ENCODE measurements at places on chromosomes 2 and 18.

DNA sequence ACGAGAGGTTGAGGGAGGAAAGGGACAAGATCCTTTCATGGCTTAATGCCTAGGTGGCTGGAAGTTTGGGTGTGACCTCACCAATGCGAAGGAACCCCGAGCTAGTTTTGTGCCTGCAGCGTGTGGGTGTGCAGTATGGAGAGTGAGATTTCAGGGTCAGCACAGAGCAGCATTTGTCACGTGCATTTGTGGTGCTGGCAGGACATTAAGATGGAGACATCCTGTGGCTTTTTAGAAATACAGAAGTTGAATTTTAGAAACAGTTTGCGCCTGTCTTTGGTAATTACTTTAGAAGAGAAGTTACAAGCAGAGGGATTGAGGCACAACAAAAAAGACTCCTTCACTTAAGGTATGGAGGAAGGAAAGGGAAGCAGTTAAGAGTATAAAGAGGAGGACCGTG is 258.2 kb upstream of the THUMPD2 start:
- DNase-seq, result no peak

DNA sequence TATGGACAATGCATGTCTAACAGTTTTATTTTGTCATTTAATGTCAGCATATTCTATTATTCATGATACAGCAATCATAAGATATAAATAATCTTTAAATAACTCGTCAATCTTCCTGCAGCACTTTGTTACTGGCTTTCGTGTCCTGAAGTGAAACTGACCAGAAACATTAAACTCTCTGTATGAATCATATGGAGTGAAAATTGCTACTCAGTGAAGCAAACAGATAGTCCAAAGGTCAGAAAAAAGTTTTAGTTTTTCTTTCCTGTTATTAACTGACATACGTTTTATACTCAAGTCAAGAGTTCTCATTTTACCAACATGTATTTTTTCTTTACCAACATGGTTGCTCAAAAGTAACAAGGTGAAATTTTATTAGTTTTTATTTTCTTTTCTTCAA is 106.8 kb upstream of the GALNT5 start:
- DNase-seq, result no peak

DNA sequence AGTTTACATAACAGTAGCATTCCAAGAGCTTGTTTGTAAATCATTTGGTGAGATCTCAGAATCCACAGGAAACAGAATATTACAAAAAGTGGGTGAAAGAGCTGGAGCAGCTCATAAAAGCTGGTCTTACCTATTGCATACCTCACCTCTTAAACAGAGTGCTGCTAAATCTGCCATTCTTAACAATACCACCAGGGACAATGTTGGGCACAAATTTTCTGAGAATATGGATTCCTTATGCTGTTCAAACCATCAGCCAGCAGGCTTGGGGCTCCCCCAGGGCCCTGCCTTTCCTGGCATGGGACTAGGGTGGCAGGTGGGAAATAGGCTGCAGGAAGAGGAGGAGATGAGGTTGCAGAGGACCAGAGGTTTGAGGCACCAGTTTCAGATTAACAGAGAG is 55.6 kb downstream of the TGFA start:
- no peak for DNase-seq

- no peak for DNase-seq
Observed at GRCh38 chr2:196336715-196337114, 165.3 kb upstream of the STK17B start.

- no peak for DNase-seq
Observed at GRCh38 chr2:217669831-217670230, 333.0 kb downstream of the TNS1 start.

- peak; percentile 62 for DNase-seq
Observed at GRCh38 chr2:152718909-152719645, 657 bp downstream of the ARL6IP6 start.

- no peak for DNase-seq
Observed at GRCh38 chr2:29218550-29219125, 103.4 kb downstream of the CLIP4 start.

DNA sequence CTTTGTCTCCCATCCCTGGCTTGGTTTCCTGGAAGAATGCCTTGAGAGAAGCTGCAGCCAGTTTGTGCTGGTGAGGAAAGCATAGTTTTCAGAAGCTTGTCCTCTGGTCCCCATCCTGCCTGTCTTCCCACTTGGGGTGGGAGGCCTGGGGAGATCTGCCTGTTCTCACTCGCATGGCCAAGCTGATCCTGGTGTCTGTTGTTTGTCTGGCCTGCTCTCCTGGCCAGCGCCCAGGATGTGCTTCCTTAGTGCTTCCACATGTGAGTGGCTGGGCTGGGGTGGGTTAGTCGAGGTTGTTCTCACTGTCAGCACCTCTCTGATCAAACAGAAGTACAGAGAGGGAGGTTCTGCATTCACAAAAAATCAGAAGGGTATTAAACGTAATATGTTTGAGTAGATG is 49.5 kb downstream of the PTPRM start:
- peak; percentile 44 for DNase-seq

- DNase-seq, result peak; percentile 41
Observed at GRCh38 chr18:68840554-68841263, 42.8 kb downstream of the CCDC102B start.

GRCh38 chr2:1747065-1747941 is 3.0 kb upstream of the PXDN start:
- DNase-seq, result peak; percentile 17

DNA sequence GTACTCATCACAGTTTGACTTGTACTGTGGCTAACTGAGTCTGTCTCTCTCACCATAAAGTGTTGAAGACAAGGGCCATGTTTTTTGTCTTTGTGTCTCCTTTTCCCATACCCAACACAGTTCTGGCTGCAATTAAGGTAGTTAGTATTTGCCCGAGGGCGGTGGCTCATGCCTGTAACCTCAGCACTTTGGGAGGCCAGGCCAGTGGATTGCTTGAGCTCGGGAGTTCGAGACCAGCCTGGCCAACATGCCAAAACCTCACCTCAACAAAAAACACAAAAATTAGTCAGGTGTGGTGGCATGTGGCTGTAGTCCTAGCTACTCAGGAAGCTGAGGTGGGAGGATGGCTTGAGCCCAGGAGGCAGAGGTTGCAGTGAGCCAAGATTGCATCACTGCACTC is 6.9 kb upstream of the KIF3C start:
- no peak for DNase-seq
